Peyer's patch (tissue), 4 donors: ENCODE measurements at places on chromosomes 12 and 14. TPM values are rescaled to one million over a fixed set of nuclear protein-coding genes. Genes with fewer than 3 reads are reported as not detected.

GRCh38 chr14:90580377-90581335 lies 183.8 kb downstream of the CALM1 start:
- no peak overlapping the region for H3K4me3 ChIP-seq
- H3K4me1 ChIP-seq, result no peaks in the 10 kb centered on the region
- no peak overlapping the region for H3K27ac ChIP-seq
- no peaks in the 10 kb centered on the region for H3K27me3 ChIP-seq
- no peak for DNase-seq

The LRTM2 gene
- total RNA-seq, result not detected

DNA sequence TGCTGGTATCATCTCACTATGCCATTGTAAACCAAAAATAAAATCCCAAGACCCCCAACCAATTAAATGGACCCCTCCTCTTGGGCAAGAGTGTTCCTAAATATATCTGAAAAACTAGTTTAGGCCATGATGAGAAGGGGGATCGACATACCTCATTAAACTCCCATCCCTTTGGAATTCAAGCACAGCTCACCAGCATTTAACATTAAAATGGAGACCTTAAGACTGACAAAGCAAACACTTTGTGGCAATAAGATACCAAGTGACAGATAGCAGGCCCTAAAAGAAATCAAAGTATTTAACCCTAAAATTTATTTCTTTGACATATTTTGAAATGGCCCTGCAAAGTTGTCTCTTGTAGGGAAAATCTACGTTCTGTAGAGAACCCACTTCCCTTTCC lies 387.9 kb downstream of the KCNH5 start:
- H3K4me1 ChIP-seq, result no peaks in the 10 kb centered on the region
- no peak for DNase-seq
- no peak overlapping the region for H3K27ac ChIP-seq
- H3K4me3 ChIP-seq, result no peak overlapping the region
- H3K27me3 ChIP-seq, result no peaks in the 10 kb centered on the region

DNA sequence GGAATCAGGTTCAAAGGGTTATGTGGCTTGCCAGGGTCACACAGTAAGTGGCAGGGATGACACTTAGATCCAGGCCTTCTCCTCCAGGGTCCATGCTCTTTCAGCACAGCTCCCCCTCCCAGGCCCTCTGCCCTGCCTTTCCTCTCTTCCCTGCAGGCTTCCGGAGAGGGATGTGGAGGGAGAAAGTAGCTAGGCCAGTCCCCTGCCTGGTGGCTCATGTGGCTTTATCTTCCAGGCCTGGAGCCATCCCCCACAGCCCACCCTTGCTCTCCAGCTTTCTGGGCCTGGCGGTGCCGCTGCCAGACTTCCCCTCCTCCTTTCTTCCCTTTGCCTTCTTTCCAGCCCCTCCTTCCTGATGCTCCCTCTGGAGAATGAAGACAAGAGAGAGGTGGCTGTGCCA lies 1.7 kb downstream of the PSMB11 start:
- no peak overlapping the region for H3K4me3 ChIP-seq
- H3K27ac ChIP-seq, result no peak overlapping the region
- no peaks in the 10 kb centered on the region for H3K4me1 ChIP-seq
- DNase-seq, result peak; percentile 16
- H3K27me3 ChIP-seq, result no peaks in the 10 kb centered on the region

The SPSB2 gene
- total RNA-seq, result 4.1 TPM

DNA sequence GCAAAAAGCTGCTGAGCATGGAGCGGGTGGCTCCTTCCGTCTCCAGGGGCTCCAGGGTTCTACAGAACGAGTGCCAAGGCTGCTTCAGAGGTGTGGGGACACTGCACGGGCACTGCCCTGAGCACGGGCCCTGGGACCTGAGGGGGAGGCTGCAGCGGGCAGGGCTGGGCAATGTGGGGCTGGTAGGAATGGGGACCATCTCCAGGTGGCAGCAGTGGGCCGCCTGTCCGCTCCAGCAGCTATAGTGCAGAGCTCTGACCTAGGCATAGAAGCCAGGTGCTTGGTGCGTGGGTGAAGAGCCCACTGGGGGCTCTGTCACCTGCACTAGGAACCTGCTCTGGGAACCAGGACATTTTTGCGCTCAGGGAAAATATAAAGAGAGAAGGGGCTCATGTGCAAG lies 22.3 kb downstream of the HDAC7 start:
- peak; percentile 53 for DNase-seq
- no peaks in the 10 kb centered on the region for H3K27me3 ChIP-seq
- H3K4me3 ChIP-seq, result no peak overlapping the region
- H3K4me1 ChIP-seq, result peaks cover 38% of the 10 kb centered on the region
- H3K27ac ChIP-seq, result no peak overlapping the region
- no peaks in the 10 kb centered on the region for H3K36me3 ChIP-seq

DNA sequence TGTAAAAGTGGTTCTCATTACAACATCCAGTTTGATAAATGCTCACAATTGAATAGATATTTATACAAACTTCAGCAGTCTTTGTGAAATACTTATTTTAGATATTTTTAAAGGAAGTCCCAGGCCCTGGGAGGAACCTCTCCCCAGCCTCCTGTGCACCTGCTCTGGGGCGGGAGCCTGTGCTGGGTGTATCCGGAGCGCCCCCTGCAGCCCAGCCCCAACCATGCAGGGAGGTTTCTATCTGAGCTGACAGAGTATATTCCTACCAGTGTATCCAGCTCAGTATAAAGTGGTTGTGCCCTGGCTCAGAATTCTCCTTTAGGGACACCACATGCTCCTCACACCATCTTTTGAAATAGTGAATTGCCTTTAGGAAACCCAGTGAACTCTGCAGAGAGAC lies 851.8 kb downstream of the TMEM121 start:
- no peak overlapping the region for H3K4me3 ChIP-seq
- no peak overlapping the region for H3K27ac ChIP-seq
- no peaks in the 10 kb centered on the region for H3K27me3 ChIP-seq

DNA sequence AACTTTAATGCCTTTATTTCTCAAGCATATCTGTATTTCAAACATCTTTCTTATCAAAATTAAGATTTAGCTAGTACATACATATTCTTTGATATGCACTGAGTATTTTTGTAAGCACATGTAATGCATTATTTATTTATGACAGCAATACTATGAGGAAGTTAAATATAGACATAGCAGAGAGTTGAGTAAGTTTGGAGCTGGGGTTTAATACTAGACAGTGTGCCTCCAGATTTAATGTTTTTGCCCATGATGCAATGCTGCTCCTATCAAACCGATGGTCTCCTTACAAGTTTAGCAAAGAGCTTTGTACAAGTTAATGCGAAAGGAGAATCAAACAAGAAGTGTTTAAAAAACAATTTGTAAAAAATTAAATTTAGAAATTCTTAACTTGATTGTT lies 826.6 kb upstream of the MGAT4C start:
- H3K27ac ChIP-seq, result no peak overlapping the region
- H3K4me1 ChIP-seq, result no peaks in the 10 kb centered on the region
- DNase-seq, result no peak

DNA sequence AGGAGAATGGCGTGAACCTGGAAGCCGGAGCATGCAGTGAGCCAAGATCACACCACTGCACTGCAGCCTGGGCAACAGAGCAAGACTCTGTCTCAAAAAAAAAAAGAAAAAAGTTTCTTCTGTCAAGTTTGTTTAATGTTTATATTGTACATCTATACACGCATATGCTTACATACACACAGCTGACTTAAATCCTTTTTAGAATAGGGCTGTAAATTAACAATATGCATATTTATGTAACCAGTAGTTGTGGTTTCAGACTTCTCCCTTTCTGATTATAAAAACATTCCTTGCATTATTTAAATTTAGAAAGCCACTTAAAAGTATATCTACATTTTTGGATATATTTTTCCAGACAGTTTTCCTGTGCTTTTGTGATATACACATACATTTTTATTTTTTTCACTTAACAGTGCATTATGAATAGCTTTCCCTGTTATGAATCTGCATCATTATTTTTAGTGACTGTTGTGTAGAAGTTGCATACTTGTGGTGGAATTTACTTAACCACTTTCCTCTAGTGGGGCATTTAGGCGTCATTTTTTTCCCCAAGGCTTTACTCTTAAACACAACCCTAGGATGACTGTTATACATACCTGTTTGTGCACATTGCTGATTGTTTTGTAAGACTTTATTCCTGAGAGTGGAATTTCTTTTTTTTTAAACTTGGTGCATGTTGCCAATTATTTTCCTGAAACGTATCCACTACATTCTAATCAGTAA lies 29.4 kb downstream of the POLR3B start:
- H3K27ac ChIP-seq, result no peak overlapping the region
- no peaks in the 10 kb centered on the region for H3K4me1 ChIP-seq
- DNase-seq, result no peak
- no peaks in the 10 kb centered on the region for H3K27me3 ChIP-seq
- H3K4me3 ChIP-seq, result no peak overlapping the region
- H3K36me3 ChIP-seq, result no peaks in the 10 kb centered on the region

DNA sequence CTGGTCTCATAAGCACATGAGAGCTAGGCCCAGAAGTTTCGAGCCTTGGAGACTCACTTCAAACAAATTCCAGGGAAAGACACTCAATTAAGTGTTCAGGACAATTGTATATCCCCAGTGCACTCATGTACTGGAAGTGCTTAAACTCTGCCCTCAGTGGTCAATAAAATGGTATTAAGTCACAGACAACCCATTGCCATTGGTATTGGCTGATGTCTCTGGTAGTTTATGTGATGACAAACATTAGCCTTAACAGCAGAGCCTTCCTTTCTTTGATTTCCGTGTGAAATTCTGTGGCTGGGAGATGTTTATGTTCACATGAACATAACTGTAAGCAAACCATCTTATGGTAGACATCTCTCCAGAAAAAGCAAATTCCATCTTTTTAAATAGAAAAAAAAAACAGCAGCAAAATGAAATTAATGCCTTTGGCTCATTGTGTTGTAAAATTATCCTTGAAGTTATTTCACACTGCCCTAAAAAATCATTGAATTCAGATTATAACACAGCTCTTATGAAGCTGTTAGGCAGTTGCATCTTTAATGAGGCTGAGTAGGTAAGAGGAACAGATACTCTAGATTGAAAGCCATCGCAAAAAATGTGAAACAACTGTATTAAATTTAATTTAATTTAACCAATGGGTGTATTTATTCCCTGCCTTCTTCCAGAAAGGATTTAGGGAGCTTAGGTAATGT lies 216.2 kb upstream of the PLEKHG7 start:
- DNase-seq, result no peak
- H3K27ac ChIP-seq, result no peak overlapping the region

DNA sequence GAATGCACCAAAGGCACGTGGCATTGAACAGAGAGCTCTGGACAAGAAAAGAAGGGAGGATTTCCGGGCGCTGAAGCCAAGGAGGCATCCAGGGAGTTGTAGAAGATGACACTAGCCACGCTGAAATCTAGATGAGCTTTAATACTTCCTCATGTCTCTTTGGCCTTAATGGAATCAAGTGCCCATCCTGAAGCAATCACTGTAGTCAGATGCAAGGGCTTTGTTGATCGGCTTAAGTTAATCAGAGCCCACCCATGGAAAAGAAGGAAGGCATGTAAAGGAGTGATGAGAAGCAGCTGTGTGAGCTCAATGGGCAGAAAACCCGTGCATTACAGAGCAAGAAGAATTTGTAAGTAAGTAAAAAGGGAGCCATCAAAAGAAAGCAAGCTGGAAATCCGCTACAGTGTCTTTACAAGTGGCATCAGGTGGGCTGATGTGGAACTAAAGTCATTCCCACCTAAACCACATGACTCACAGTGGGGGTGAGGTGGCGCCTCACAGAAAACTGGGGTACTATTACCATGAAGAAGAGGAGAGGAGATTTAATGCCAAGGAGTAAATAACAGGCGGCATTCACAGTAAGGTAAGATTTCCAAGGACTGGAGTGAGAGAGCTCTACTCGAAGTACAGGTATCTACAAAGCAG lies 48.4 kb downstream of the NDUFA12 start:
- DNase-seq, result no peak
- no peaks in the 10 kb centered on the region for H3K4me1 ChIP-seq
- H3K27ac ChIP-seq, result no peak overlapping the region

DNA sequence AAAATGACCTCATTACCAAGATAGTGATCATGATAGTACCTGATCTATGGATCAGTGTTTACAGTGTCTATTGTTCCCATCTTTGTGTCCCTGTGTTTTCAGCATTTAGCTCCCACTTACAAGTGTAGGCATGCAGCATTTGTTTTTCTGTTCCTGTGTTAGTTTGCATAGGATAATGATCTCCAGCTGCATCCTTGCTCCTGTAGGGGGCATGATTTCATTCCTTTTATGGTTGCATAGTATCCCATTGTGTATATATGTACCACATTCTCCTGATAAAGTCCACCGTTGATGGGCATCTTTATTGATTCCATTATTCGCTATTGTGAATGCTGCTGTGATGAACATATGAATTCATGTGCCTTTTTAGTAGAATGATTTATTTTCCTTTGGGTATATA lies 215.4 kb upstream of the NAV3 start:
- DNase-seq, result no peak
- H3K4me3 ChIP-seq, result no peak overlapping the region
- no peaks in the 10 kb centered on the region for H3K36me3 ChIP-seq
- no peak overlapping the region for H3K27ac ChIP-seq
- H3K27me3 ChIP-seq, result no peaks in the 10 kb centered on the region

- H3K27ac ChIP-seq, result no peak overlapping the region
- H3K36me3 ChIP-seq, result no peaks in the 10 kb centered on the region
- no peaks in the 10 kb centered on the region for H3K27me3 ChIP-seq
- no peak overlapping the region for H3K4me3 ChIP-seq
Observed at GRCh38 chr14:89507926-89508460, 91.0 kb upstream of the FOXN3 start.

DNA sequence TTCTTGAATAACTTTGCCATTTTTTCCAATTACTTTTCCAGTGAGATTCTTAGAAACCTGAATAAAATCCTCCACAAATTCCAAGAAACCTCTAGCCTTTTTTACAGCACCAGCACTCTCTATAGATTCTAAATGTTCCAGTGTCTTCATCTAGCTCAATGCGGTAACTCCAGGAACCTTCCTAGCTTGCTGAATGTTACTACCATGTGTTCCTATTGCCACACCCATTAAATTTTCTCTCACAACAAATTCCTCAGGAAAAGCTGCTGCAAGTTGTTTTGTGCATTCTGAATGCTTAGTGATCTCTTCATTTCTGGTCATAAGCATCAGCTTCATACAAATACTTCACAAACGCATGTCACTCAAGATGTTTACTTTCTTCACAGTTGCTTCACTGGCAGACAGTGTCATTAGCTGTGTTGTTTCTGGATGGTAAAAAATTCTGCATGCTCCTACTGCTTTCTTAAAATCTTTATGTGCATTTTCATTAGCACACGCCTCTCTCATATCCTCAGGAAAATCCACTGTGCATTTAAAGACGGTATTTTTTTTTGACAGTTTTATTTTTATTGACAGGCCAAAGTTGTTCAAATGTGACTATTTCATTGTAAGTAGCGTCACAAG lies 106.7 kb downstream of the PPHLN1 start:
- no peak overlapping the region for H3K27ac ChIP-seq
- no peaks in the 10 kb centered on the region for H3K4me1 ChIP-seq
- no peak for DNase-seq
- H3K4me3 ChIP-seq, result no peak overlapping the region
- H3K27me3 ChIP-seq, result no peaks in the 10 kb centered on the region

The RD3L gene
- not detected for total RNA-seq

The FAM90A1 gene
- 5.8 TPM for total RNA-seq

The C14orf132 gene
- total RNA-seq, result 3.3 TPM

GRCh38 chr12:82966001-82966559 lies 279.4 kb downstream of the TMTC2 start:
- H3K27ac ChIP-seq, result no peak overlapping the region
- H3K27me3 ChIP-seq, result no peaks in the 10 kb centered on the region
- no peak overlapping the region for H3K4me3 ChIP-seq

- DNase-seq, result peak; percentile 60
- H3K36me3 ChIP-seq, result peaks cover 35% of the 10 kb centered on the region
- peaks cover 12% of the 10 kb centered on the region for H3K4me1 ChIP-seq
- H3K4me3 ChIP-seq, result no peak overlapping the region
- peak overlapping the region; percentile 73 for H3K27ac ChIP-seq
Observed at GRCh38 chr12:14613718-14614117, 46.0 kb upstream of the PLBD1 start.

The CREBL2 gene
- total RNA-seq, result 33.0 TPM

The NOS1 gene
- total RNA-seq, result not detected

The MYH7 gene
- total RNA-seq, result 0.19 TPM
